ENCODE measurements at places on chromosomes 13 and 19.

GRCh38 chr13:64849196-64849595, 2380.9 kb downstream of the PCDH9 start:
- DNase-seq, result no peak

GRCh38 chr13:50403311-50403710, 388.1 kb downstream of the KCNRG start:
- no peak for DNase-seq

DNA sequence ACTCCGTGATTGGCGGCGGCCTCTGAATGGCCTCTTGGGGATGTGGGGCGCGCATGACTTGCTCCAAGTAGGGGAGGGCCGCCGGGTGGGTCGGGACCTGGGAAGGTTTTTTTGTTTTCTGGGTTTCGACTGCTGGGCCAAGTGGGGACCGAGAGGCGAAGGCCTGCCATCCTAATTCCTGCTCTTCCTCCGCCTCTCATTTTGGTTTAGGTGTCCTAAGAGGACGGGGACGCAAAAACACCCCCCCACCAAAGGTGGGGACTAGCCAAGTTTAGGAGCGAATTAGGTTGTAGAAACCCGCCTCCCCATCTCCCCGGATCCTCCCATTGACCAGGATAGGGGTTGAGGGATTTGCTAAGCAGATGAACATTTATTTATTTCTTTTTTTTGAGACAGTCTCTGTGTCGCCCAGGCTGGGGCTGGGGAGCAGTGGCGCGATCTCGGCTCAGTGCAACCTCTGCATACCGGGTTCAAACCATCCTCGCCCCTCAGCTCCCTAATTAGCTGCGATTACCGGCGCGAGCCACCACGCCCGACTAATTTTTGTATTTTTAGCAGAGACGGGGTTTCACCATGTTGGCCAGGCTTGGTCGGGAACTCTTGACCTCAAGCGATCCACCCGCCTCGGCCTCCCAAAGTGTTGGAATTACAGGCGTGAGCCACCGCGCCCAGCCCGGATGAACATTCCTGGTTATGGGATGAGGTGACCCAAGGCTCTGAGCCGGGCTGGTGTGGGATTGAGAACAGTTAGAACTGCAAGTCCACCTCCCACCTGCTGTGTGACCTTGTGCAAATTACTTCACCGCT, 838 bp downstream of the PPP2R1A start:
- DNase-seq, result no peak

DNA sequence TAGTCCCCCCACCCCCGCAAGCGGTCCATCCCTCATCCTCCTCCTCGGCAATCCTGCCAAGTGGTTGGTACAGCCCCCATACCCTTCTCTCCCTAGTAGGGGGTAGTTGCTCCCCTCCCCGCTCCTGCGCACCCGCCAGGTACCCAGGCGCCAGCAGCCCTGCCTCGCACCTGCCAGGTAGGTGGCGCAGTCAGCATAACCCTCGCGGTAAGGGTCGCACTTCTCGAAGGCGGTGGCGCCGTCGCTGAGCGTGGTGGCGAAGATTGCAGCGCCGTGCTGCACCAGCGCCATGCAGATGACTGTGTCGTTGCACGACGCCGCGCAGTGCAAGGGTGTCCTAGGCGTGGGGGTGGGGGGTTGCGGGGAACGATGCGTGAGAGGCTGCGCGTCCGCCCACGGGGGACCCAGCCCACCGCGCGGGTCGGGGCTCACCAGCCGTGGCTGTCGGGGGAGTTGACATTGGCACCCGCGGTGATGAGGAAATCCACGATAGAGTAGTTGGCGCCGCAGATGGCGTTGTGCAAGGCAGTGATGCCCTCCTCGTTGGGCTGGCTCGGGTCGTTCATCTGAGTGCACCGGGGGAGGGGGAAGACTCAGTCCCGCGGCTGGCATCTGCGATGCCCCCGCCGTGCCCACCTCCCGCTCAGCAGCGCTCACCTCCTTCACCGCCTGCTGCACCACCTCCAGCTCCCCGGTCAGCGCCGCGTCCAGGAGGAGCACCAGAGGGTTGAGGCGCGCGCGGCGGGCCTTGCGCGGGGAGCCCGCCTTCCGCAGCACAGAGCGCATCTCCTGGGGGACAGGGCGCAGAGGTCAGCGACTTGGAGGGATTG, 15.2 kb upstream of the ERCC2 start:
- no peak for DNase-seq

- no peak for DNase-seq
Measured at GRCh38 chr13:36476661-36477060, 44.4 kb downstream of the CCNA1 start.

GRCh38 chr13:44917589-44918325, 71.5 kb downstream of the NUFIP1 start:
- peak; percentile 98 for DNase-seq

- no peak for DNase-seq
Measured at GRCh38 chr19:17530586-17530985, 19.1 kb downstream of the PGLS start.

- no peak for DNase-seq
Measured at GRCh38 chr13:25677956-25678355, 306.2 kb downstream of the ATP8A2 start.

DNA sequence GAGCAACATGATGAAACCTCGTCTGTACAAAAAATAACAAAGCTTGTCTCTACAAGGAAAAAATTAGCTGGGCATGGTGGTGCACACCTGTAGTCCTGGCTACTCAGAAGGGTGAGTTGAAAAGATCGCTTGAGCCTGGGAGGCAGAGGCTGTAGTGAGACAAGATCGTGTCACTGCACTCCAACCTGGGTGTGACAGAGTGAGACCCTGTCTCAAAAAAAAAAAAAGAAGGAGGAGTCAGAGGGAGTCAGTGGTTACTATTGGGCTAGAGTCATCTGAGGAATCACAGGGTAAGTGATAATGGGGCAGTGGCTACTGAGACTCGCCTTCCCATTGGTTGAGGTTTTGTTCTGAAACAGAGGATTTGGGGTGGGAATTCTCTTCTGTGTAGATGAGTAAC, 1.9 kb upstream of the GPI start:
- no peak for DNase-seq

GRCh38 chr13:61410669-61411297, 4.9 kb downstream of the PCDH20 start:
- no peak for DNase-seq

DNA sequence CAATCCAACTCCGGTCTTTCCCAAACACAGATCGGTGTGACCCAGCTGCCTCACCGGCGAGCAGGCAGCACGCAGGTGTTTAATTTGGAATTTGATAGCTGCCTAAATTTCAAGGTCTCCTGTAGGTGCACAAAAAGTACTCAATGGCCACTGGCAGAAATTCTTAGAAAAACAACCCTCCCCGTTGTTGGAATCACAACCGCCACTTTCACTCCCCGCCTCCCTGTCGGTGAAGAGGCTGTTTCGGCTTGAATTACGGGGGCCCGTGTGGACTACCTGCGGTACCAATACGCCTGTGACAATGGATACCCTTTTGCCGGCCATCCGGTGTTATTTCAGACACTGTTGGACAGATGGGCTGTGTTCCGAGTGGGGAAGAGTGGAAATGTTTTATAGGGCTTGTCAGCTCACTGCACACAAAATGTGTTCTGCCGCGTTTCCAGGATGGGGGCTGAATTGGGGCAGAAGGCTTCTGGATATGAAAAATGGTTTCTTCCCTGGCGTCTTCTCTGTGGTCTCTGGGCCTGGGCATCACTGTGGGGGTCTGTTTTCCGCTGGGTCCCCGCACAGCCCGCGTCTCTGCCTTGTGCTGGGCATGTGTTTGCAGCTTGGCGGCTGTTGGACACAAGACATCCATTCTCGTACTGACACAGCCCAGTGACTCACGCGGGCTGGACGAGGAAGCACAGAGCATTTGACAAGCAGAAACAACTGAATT, 45.4 kb downstream of the ZIC5 start:
- no peak for DNase-seq

DNA sequence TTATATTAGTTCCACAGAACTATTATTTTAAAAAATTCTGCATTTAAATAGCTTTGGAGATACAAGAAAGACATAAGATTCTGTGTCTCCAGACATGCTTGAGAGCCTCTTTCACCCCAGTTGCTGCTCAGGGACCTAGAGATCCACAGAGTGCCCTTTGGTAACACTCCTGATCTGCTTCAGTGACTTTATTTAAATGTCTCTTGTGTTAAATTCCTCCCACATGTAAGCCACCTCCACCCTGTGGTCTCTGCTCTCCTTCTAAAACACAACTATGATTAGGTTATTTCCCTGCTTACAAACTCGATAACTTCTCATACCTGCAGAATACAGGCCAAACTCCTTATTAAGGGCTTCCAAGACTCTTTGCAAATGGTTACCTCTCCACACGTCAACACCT, 141.0 kb downstream of the RFC3 start:
- no peak for DNase-seq

DNA sequence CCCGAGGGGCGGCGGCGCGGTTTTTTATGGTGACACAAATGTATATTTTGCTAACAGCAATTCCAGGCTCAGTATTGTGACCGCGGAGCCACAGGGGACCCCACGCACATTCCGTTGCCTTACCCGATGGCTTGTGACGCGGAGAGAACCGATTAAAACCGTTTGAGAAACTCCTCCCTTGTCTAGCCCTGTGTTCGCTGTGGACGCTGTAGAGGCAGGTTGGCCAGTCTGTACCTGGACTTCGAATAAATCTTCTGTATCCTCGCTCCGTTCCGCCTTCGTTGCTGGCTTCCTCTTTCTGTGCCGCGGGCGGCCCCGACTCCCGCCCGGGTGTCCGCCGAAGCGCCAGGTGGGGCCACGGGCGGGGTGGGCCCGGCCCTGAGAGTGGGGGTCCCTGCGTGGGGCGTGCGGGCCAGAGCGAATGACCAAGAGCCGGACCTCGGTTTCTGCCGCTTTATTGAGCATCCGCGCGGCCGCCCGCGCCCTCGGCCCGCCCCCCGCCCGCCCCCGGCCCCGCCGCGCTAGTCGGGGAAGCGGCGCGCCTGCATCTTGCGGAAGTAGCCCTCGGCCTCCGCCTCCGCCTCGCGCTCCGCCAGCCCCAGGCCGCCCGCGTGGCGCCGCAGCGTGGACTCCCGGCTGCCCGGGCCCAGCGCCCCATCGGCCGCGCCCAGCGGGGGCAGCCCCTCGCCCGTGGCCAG, 9.6 kb downstream of the PLPPR3 start:
- DNase-seq, result no peak

GRCh38 chr13:48234566-48235340, 1.7 kb downstream of the ITM2B start:
- DNase-seq, result no peak

DNA sequence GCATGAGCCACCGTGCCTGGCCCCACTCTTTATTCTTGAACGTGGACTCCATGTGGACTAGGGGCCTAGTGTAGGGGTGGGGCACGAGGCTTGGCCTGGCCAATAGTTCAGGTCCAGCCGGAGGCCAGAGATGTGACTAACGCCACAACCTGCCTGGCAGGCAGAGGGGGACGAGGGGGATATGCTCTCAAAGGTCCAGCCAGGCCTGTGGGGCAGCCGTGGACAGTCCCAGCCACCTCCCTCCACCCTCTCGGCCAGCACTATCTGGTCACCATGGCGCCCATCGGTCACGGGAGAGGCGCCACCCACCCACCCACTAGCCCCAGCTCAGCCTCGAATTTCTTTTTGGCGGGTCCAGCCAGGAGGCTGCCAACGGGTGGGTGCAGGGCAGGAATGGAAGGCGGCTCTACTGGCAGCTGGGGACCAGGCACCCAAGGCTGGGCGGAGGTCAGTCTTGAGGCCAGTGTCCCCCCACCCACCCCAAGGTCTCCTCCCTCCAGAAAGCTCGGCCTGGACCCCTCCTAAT, 2.2 kb upstream of the CERS1 start:
- DNase-seq, result no peak

- no peak for DNase-seq
Measured at GRCh38 chr13:68588623-68589022, 1358.5 kb upstream of the PCDH9 start.

DNA sequence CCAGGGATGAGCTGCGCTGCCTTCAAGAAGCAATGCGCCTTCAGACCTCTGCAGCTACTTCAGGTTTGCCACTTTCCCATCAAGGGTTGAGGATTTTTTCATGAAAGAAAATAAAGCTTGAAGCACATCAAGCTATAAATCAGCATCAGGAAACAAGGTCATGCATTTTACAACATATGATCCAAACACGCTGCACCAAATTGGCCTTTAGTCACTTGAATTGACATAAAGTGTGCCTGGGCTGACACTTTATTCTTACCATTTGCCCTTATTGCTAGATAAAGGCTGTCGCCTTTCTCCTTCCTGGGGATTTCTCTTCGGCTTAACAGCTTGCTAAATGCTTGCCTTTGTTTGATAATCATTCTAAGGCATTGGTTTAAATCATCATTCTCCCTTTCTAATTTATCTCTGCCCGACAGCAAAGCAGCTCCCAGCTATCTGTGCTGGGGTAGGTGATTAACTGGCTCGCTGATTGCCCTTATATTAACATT, 87.7 kb downstream of the LHFPL6 start:
- DNase-seq, result no peak

GRCh38 chr13:69912630-69913029, 195.0 kb upstream of the ATXN8OS start:
- no peak for DNase-seq

DNA sequence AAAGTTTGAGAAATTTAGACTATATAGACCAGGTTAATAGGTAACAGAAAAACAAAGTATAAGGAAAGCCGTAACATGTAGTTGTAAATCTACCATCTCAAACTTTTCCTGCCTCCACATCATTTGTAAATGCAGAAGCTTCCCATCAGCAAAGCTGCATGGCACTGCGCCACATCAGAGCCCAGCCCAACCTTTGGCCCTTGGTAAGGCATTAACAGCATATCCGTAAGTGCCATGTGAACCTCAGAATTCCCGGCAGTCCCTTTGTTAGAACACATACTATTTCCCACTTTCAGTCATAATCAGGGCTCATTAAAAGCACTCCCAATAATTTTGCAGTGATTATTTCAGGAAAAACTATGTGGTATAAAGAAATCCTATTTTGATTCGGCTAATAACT, 51.6 kb downstream of the MPHOSPH8 start:
- DNase-seq, result no peak

DNA sequence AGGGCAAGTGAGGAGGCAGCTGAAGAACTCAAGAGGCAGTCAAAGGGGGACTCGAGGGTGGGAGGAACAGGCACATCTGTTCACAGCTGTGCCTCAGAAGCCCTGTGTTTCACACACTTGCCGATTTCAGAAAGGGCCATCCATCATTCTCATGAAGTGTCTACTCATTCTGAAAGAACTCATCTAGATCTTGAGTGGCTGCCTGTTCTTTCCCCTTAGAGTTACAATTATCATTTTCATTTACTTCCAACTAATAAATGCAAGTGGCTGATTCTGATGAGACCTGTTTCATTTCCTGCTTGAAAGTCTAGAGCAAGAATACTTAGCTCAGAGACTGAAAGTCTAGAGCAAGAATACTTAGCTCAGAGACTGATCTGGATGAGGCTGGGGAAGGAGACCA, 1145.1 kb downstream of the UQCRFS1 start:
- DNase-seq, result no peak
